ENCODE measurements at places on chromosomes 12 and 14.

GRCh38 chr14:73237786-73238423 is 599 bp downstream of the PAPLN start:
- no peak for DNase-seq

DNA sequence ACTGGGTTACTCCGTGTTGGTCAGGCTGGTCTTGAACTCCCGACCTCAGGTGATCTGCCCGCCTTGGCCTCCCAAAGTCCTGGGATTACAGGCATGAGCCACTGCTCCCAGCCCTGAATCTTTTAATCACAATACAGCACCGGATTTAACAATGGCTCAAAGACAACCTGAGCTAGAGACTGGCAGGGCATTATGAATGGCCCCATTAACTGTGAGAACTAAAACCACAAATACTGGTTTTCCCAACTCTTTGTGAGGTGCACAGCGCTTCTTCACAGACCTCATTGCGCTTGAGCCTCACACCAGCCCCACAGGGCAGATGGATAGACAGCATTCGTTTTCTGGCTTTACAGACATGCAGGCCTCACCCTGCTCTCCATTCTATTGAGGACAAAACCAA is 107.0 kb upstream of the FKBP4 start:
- DNase-seq, result no peak

- no peak for DNase-seq
These were observed 163.7 kb upstream of the CLEC14A start for GRCh38 chr14:38419579-38419978.

DNA sequence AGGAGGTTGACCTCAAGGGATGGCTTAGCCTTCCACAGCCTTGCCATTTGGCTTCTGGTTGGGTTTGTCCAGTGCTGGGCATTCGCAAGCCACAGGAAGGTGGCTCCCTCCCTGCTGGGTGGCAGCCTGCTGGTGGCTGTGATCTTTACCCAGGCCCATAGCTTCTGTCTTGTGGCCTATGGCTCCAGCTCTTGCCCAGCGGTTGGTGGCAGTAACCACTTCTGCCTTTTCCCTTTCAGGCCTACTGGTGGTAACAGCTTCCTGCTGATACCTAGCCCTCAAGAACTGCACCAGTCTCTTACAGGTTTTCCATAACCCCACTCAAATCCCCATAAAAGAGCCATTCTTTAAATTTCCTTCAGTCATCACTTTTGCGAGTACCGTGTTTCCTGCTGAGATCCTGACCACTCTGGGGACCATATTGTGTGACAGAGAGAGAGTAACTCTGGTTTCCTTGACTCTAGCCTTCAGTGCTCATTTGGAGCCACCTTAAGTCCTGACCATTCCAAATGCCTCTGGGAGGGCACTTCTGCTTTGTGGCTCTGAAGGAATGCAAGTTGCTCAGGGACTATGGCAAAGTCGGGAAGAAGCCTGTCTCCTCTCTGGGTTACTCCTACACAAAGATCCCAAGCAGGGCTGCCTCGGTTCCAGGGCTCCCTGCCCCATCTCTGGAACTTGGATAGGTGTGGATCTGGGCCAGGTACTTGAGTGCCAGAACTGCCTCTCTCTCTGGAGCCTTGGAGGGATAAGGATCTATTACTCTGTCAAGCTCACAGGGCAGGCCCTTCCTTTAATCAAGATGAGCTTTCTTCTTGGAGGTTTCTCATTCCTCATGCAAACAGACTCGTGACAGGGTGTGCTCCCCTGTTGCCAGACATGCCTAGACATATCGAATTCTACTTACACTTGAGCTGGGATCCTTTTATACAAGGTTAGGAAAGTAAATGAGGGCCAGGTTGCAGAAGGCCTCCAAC is 2.9 kb upstream of the NYNRIN start:
- DNase-seq, result no peak

DNA sequence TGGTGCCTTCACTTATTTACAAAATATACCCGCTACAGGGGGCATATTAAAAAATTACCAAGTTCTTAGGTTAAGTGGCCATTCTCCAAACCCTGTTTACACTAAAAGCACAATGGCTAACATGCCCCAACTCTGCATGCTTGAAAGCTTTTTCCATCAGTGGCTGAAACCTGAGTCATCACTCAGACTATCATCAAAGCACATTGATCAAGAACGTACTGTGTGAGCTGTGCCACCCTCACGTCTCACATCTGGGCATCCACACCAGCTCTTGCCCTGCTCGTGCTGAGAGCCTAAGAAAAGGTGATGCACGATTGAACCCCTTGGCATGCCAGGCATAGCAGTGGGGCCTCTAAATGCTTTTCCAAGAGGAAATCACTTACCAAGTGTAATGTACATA is 13.2 kb downstream of the AQP6 start:
- no peak for DNase-seq

- no peak for DNase-seq
These were observed 55.9 kb downstream of the ZFC3H1 start for GRCh38 chr12:71607494-71608330.

GRCh38 chr14:84410344-84410743 is 1119.6 kb upstream of the FLRT2 start:
- peak; percentile 3 for DNase-seq

- no peak for DNase-seq
These were observed 47.4 kb upstream of the TRAF3 start for GRCh38 chr14:102729825-102730224.

GRCh38 chr14:23319746-23320583 is 1.3 kb upstream of the PABPN1 start:
- no peak for DNase-seq

GRCh38 chr14:94547151-94547680 is 14.0 kb upstream of the SERPINA4 start:
- DNase-seq, result no peak

- DNase-seq, result no peak
These were observed 56.5 kb downstream of the SUSD6 start for GRCh38 chr14:69667938-69668335.

- no peak for DNase-seq
These were observed 69.9 kb downstream of the RASSF3 start for GRCh38 chr12:64680235-64680634.

DNA sequence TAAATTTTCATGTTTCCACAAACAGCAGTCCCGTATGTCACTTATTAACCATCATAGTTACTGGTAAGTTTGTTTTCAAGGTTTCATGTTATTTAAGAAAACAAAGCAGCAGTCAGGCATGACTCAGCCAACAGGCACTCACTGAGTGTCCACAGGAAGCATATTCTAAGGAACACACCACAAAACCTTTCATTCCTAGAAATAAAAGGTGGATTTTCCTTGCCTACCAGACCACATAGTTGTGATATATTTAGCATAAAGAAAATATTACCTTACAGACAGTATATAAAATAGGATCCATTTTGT is 143.3 kb upstream of the AVPR1A start:
- no peak for DNase-seq

DNA sequence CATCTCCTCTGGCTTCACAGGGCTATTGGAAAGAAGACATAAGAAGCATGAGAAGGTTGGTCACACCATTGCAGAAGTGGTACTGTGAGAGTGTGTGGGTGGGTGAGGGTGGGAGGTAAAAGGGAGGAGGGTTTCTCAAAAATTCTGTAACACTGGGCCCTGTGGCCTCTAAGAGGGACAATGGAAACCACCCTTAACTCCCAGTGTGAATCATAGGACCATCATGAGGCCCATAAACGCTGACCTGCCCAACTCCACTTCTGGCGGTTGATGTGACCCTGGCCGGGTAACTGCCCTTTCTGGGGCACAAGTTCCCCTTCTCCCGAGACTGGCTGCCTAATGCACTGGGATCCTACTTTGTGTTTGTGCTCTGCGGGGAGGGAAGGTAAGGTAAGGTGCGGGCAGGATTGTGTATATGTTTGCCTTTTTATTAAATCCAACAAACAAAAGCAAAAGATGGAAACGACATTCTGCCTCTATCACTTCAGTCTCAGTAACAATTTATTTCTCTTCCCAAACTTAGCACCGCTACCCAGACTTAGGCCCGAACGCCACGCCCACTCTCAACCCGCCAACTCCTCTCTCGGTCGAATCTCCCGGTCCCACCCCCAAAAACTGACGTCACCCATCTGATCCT is 551 bp downstream of the METTL1 start:
- peak; percentile 92 for DNase-seq

Measured in Jurkat, Clone E6-1 (cell line).